ENCODE measurements at places on chromosomes 3 and 15.

DNA sequence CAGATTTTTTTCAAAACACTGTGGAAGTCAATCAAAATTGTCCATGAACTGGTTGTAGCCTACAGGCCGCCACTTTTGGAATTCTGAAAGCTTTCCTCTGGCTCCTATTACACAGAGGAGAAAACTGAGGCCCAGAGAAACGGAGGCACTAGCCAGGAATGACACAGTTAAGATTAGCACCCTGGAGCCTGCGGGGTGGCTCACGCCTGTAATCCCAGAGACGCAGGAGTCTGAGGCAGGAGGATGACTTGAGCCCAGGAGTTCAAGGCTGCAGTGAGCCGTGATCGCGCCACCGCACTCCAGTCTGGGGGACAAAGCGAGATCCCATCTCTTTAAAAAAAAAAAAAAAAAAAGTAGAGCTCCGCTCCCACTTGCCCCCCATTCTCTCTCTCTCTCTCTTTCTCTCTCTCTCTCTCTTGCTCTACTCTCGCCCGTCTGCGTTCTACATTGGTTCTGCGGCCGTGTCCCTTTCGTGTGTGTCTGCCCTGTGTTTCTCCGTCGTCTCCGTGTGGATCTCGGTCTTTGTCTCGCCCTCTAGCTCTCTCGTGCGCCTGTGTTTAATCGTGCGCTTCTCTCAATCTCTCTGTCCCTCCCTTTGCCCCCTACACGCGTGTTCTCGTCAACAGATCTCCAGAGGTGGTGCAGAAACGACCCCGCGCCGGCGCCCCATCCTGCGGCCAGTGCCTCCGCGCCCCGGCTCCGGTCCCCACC is 512 bp upstream of the TRH start:
- no peak for DNase-seq

DNA sequence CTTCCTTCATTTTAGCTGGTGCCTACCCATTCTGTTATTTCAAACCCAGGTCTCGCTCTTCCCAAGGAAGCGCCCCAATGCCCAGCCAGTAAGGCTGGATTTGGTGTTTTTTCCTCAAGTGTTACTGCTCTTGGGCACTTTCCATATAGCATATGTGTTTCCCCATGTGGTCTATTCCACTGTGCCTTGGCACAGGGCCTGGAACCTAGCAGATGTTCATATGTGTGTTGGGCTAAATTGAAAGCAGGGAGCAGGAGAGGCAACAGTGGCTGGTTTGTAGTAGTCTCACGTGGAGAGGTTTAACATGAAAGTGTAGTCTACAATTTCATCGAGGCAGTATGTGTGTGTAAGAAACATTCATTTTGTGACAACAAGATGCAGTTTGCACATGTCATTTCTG is 48.2 kb upstream of the TEX264 start:
- no peak for DNase-seq

GRCh38 chr15:31377030-31377429 is 50.4 kb downstream of the KLF13 start:
- no peak for DNase-seq

- no peak for DNase-seq
Measured at GRCh38 chr3:107954845-107955244, 136.0 kb downstream of the CD47 start.

DNA sequence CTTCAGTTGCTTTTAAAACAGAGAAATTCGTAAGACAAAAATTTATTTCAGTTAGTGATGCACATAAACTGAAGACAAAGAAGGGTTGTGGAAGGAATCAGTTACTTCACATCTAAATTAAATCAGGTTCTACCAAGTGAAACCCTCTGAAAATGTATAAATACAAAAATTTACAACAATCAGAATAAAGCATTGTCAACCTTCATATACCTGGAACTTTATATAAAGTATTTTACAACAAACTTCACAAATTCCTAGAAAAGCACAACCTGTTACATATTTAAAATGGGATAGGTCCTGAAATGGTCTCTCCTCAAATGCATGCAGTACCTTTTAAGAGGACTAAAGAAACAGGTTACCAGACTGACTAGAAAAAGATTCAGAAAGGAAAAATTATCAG is 26.9 kb downstream of the ATOSA start:
- DNase-seq: no peak

DNA sequence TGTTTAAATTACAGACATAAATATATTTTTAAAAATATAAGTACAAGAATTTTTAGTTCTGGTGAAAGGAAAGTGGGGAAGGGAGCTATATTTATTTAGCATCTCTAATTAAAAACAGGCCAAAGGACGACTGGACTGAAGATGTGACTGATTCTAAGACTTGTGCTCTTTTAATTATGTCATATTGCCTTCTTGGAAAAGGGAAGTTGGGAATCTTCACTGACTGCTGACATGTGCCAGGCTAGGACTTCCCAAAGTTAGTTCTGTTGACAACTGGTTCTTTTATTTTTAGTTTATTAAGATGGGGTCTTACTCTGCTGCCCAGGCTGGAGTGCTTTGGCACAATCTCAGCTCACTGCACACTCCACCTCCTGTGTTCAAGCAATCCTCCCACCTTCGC is 13.5 kb downstream of the CNOT10 start:
- no peak for DNase-seq

- no peak for DNase-seq
Measured at GRCh38 chr3:73291541-73291940, 230.1 kb downstream of the EBLN2 start.

Data from stimulated activated CD8-positive, alpha-beta memory T cell treated with anti-CD3 and anti-CD28 coated beads, Interleukin-15, amount 100 ng/mL, for 48 hours (primary cell).